ENCODE measurements at places on chromosomes 16 and 17.
A peak's percentile ranks its signal among the peaks of the same experiment; 100 is the strongest.

- DNase-seq: no peak
These were observed 8.1 kb downstream of the CIBAR2 start for GRCh38 chr16:85104147-85104546.

- DNase-seq: no peak
These were observed 37.8 kb downstream of the PTRH2 start for GRCh38 chr17:59669411-59669810.

DNA sequence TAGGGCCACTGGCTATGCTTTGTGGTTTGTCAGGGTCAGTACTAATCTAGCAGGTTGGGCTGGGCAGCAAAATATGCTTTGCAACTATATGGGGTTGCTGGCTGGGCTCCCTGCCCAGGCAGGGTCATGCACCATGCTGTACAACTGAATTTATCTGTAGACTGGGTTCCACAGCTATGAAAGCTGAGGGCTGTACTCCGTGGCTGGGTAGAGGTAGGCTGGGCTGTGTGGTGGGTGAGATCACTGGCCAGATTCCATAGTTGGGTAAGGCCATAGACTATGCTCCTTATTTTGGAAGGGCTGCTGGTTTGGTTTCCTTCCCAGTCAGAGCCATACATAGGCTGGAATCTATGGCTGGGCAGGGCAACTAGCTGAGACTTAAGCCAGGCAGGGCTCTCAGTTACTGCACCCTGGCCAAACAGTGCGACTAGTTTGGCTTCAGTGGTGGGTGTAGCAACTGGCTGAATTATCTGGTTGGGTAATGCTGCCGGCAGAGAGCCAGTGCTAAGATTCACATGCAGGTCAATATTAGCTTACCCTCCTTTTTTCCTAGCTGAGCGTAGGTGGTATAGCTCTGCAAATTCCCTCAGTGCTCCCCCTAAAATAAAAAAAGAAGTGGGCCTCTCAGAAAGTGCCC is 769.1 kb upstream of the CDH8 start:
- DNase-seq: peak; percentile 74

GRCh38 chr16:83715217-83715920 is 92.4 kb upstream of the HSBP1 start:
- peak; percentile 73 for DNase-seq

DNA sequence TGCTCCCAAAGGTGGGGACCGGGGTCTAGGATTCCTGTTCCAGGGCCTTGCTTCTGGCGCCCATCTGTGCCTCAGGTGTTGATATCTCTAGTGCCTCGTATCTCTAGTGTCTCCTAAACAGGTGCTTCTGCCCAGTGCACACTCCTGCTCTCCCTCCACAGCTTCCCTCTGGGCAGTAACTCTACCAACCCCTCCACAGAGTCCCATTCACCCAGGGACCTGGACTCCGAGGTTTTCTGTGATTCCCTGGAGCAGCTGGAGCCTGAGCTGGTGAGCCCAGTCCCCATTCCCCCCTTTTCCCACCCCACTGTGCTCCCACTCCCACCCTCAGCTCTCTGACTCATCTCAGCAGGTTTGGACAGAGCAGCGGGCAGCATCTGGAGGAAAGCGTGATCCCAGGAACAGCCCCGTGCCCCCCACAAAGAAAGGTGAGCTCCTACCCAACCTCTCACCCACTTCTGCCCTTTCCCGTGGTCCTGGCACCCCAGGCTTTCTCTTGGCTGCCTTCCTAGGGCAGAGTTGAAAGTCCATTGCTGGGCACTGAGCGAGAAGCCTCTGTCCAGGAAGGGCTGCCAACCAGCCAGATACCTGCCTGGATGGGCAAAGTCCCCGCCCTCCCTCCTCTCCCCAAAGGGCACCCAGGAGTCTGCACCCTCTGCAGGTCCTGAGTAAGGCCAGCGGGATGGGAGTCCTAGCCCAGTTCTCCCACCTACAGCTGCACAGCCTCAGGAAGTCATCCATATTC is 2.2 kb downstream of the ACBD4 start:
- DNase-seq: no peak
